Stimulated activated CD4-positive, alpha-beta T cell treated with anti-CD3 and anti-CD28 coated beads, TNF-alpha, amount 100 ng/mL, for 1 hour (primary cell): ENCODE measurements at places on chromosomes 1 and 21.

DNA sequence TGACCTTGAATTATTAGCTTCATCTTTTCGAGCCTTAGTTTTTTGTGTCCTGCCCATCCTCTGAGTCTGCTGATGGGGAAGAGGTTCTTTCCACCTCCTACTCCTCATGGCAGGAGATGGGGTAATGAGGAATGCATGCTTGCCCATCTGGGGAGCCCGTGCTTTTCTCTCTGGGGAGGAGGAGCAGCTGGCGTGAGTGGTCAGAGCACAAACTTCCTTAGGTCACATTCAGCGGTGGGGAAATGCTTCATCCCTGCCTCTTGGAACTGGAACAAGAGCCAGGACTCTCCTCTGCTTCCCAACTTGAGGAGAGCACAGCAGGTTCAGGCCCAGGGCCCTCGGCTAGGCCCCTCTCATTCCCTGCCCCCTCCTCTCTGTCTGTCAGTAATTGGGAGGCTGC lies 155.0 kb downstream of the PCNX2 start:
- DNase-seq, result no peak

DNA sequence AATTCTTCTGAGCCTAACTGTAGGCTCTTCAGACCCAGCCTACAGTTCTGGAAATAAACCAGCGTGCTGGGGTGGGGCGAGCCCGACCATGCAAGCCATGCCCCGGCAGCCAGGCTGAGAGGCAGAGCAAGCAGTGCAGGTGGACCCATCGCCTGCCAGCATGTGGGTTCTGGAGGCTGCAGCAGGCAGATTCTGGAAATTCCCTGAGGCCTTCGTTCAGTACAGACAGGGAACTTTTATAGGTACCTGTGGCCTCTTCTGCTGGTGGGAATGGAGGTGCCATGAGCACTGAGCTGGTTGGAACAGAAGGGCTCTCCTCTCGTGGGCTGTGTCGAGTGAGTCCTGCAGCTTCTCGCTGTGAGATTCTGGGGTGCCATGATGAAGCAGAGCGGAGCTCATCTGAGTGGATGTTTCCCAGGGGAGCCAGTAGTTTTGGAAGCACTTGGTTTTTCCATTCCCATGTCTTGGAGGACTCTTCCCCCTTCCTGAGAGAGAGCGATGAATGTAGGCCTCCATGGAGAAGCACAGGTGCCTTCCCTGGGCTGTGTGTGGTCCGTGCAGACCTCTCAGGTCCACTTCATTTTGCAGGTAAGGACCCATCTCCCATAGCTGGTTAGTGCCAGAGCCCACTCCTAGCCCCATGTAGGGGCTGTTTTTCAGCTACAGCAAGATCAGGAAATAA lies 94.1 kb downstream of the PCBP3 start:
- DNase-seq, result no peak

DNA sequence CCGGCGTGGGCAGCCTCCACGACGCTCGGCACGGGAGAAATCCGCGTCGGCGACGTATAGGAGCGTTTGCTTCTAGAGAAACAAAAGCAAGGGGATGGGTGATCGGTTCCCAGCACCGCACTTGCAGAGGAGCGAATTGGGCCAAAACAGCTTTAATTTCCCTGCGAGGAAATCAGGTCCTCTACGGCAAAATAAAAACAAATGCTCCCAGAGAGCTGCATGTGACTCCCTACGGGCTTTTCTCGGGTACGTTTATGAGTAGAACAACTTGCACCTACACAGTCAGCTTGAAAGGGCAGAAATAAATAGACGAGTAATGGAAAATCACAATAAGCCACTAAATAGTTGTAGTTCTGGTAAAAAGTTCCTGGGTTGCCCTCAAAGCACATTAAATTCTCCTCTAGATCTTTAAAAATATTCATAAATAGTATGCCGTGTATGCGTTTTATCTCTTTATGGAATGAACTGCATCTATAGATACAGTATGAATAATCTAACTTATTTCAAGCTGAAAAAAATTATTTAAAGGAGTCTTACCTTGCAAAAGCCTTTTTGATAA lies 1.2 kb downstream of the NHLH2 start:
- no peak for DNase-seq

- DNase-seq, result no peak
Observed at GRCh38 chr21:45256021-45256911, 31.4 kb downstream of the POFUT2 start.

GRCh38 chr1:95023399-95024043 lies 49.2 kb downstream of the ALG14 start:
- DNase-seq, result no peak

DNA sequence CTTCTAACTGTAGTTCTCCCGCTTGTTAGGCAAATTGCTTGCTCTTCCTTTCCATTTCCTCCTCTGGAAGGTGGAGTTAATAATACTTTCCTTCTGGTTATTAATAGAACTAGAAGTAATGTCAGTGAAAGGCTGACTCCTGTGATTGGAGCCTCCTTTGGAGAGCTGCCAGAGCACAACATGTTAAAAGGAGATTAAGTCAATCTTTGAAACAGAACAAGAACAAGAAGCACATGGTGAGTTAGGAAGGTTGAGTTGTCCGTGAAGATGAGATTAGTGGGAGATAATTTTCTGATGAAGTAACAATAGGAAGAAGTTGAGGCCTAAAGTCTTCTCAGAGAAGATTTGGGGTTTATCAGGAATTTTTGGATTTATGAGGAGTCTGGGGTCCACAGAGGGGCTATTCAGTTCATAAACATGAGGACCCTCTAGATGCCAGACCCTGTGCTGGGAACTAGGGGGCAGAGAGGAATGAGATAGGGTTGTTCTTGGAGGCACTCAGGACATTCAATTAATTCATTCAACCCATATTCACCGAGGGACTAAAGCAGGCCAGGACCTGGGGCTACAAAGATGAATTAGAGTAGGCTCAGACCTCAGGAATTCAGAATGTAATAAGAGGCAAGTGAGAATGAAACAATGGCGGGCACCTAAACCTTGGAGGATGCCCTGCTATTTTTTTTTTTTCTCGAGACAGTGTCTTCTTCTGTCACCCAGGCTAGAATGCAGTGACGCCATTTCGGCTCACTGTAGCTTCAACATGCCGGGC lies 40.7 kb upstream of the DHCR24 start:
- no peak for DNase-seq

DNA sequence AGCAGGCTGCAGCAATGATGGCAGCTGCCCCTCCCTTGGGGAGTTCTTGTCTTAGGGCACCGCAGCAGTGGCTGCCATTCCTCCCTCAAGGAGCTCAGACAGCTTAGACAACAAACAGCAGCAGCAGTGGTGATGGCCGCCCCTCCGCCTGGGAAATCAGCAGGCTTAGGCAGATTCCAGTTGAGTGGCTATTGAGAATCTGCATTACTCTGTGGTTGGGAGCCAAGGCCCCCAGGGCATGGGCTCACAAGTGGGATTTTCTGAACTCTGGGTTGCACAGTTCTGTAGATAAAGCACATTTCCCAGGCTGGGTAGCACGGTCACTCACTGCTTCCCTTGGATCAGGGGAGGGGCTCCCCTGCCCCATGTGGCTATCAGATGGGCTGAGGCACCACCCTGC lies 1280.7 kb upstream of the TMPRSS15 start:
- no peak for DNase-seq

DNA sequence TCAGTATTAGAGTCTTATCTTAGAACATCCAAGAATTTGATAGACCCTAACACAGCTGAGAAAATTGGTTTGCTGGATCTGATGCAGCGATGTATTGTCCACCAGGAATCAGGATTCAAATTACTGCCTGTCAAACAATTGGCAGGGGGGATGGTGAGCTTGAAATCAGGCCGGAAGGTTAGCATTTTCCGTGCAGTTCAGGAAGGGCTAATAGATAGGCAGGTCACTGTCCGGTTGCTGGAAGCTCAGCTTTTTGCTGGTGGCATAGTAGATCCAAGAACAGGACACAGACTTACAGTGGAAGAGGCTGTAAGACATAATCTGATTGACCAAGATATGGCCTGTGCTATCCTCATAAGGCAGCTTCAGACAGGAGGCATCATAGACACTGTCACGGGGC lies 127.2 kb downstream of the MACF1 start:
- DNase-seq, result no peak

DNA sequence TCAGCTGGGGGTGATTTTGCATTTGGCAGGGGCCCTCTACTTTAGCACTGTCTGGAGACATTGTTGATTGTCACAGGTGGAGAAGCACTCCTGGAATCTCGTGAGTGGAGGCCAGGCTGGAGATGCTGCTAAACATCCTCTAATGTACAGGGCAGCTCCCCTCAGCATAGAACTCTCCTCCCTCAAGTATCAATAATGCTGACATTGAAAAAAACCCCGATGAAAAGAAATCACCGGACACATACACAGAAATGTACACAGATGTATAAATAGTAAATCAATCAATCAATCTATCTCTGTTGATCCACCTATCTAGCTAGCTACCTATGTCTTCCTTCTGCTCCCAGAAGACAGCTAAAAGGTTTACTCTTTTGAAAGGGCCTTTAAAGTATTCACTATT lies 89.4 kb upstream of the KCNJ15 start:
- no peak for DNase-seq

- DNase-seq, result no peak
Observed at GRCh38 chr21:17402937-17403336, 109.9 kb upstream of the CXADR start.

DNA sequence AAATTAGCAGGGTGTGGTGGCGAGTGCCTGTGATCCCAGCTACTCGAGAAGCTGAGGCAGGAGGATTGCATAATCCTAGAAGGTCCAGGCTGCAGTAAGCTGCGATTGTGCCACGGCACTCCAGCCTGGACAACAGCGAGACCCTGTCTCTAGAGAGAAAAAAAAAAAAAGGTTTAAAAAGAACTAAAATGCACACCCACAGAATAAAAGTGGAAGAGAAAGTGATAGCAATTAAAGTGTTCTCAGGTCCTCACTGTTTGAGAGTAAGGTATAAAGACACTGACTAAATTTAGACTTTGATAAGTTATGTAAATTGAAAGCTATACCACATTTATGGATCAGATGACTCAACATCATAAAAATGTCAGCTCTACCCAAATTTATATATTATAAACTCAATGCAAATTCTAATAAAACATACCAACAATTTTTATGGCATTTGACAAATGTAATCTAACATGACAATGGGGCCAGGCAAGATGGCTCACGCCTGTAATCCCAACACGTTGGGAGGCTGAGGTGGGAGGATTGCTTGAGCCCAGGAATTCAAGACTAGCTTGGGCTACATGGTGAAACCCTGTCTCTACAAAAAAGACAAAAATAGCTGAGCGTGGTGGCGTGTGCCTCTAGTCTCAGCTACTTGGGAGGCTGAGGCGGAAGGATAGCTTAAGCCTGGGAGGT lies 11.8 kb downstream of the ZBTB17 start:
- DNase-seq, result no peak

DNA sequence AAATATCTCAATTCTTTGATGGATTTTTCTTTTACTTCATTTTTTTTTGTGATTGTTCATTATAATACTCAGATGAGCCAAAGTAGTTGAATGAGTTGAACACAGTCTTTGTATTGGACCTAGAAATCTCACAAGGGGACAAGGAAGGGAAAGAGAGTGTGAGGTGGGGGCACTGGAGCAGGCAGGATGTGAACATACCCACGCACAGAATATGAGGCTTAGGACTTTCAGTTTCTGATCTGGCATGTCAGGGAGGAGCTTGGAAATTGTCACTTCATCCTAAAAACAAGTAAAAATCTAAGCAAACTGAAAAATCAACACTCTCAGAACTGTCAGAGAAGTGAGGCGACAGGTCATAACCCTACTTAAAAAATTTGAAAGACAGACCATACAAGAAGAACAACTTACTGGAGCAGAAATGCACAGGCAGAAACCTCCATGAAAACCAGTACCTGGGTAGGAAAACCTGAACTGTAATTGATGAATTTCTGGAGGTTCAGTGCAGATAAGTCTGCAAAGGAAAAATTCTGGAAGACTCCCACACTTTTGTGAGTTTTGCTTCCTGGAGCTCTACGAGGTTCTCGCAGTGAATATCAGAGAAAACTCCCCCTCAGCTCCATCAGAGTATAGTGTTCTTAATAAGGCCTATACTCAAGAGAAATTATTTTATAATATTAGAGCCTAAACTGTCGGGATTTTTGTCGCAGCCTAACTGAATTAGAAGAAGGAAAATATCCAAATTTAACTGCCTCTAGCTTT lies 3.6 kb upstream of the PTGS2 start:
- DNase-seq, result no peak

- DNase-seq, result no peak
Observed at GRCh38 chr1:205726619-205727125, 23.3 kb downstream of the NUCKS1 start.

DNA sequence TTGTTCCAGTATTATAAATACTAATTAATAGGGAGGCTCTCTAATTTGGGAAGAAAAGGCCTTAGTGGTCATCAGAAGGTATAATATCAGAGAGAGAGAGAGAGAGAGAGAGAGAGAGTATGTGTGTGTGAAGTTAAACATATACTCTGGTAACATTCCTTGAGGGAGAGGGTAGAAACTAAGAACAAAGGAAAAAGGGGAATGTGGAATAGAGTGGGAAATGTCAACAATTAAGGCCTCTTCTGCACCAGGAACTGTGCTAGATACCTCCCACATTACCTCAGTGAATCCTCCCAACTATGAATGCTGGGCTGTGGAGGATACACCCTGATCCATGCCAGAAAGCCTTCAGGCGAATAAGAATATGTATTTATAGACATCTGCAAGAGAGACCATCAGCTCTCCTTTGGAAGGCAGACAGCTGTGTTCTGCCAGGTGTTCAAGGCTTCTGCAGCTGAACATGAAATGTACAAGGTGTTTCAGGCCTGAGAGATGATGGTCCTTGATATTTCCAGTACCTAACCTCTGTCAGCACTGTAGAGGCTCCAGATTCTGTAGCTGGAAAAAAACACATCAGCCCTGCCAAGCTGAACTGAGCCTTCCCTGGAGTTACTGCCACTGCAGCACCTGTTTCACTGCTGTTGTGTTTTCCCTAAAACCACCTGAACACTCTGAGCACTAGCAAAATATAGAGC lies 29.1 kb downstream of the TBX15 start:
- DNase-seq, result no peak

DNA sequence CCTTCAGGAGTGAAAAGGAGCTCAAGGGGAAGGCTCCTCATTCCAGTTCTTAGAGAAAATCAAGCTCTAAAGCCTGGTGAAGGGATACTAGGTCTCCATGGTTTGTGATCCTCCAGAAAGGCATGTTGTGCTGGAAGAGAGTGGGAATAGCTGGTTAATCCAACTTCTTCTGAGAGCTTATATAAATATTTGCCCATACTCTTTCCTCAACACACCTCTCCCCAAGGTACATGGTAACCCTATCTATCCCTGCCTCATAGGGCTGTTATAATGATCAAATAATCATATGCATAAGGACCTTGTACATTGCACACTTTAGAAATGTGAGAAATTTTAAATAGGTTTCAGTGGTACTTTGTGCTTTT lies 14.6 kb downstream of the XKR8 start:
- DNase-seq, result no peak

GRCh38 chr1:179178950-179179349 lies 50.5 kb downstream of the ABL2 start:
- no peak for DNase-seq
